ENCODE measurements at places on chromosomes 11 and 22.

GRCh38 chr22:22929381-22930221 lies 42.0 kb downstream of the IGLL5 start:
- DNase-seq, result no peak

GRCh38 chr11:13373216-13373615 lies 89.8 kb downstream of the BTBD10 start:
- DNase-seq, result no peak

- DNase-seq, result no peak
Observed at GRCh38 chr11:14529951-14530350, 9.8 kb upstream of the PSMA1 start.

- no peak for DNase-seq
Observed at GRCh38 chr11:78197816-78198215, 9.1 kb downstream of the USP35 start.

GRCh38 chr22:23237201-23237798 lies 57.0 kb downstream of the BCR start:
- DNase-seq, result no peak

- DNase-seq, result no peak
Observed at GRCh38 chr11:41284354-41284753, 175.1 kb downstream of the LRRC4C start.

DNA sequence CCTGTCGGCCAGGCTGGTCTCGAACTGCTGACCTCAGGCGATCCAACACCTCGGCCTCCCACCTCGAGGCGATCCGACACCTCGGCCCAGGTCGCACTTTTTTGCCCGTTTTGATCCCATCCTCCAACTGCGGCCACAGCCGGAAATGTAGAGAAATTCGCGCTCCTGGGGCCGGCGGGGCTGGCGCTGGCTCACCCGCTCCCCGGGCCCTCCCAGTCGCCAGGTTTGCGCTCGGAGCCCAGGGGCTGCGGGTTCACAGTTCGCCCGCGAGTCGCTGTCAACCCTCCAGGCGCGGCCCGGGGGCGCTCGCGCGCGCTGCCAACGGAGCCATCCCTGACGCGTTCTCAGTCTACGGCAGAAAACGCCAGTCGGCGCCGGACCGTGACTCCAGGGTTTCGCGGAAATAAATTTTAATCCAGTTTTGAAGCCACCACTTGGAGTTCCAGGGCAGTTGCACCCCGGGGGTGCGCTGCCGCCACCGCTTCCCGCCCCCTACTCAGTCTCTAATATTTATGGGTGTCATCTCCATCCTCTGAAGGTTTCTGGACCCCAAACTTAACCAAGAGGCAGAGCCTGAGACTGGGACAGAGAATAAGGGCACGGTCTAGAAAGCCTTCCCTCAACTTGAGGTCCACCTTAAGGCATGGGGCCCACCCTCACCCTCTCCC lies 1.5 kb upstream of the KLHDC7B start:
- DNase-seq, result peak; percentile 87

- no peak for DNase-seq
Observed at GRCh38 chr11:44814881-44815592, 88.3 kb downstream of the TSPAN18 start.

DNA sequence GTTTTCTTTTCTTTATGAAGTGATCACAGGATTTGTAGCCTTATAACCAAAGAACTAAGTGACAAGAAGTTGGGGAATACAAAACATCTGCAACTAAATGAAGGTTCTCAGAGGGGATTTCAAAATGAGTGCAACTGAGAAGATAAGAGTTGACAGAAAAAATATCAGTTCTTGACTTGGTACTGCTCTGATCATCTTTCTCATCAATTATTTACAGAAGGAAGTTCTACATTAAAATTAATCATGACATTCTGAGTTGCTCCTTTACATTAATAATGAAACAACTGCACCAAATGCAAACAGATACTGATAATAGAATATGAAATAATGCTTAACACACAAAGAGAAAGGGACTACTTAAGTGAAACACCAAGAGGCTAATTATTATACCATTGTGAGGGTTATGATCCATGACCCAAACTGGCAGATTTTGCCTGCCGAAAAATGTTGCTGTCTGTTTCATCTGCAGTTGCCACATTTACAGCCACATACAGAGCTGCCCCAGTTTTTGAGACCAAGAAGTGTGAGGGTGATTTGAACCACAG lies 561.9 kb upstream of the ANO5 start:
- no peak for DNase-seq

GRCh38 chr22:44939451-44939850 lies 70.4 kb downstream of the PHF21B start:
- DNase-seq, result no peak

GRCh38 chr11:8209208-8209807 lies 40.5 kb upstream of the RIC3 start:
- DNase-seq, result no peak
